ENCODE measurements at places on chromosomes 13 and 19.

GRCh38 chr13:51728275-51728673, 75.7 kb downstream of the DHRS12 start:
- no peak for DNase-seq

GRCh38 chr13:48043789-48044503, 6.4 kb downstream of the NUDT15 start:
- peak; percentile 21 for DNase-seq

GRCh38 chr19:18883526-18884304, 12.2 kb downstream of the CERS1 start:
- DNase-seq = no peak

- no peak for DNase-seq
Observed at GRCh38 chr19:10830931-10831779, 4.9 kb downstream of the TMED1 start.

DNA sequence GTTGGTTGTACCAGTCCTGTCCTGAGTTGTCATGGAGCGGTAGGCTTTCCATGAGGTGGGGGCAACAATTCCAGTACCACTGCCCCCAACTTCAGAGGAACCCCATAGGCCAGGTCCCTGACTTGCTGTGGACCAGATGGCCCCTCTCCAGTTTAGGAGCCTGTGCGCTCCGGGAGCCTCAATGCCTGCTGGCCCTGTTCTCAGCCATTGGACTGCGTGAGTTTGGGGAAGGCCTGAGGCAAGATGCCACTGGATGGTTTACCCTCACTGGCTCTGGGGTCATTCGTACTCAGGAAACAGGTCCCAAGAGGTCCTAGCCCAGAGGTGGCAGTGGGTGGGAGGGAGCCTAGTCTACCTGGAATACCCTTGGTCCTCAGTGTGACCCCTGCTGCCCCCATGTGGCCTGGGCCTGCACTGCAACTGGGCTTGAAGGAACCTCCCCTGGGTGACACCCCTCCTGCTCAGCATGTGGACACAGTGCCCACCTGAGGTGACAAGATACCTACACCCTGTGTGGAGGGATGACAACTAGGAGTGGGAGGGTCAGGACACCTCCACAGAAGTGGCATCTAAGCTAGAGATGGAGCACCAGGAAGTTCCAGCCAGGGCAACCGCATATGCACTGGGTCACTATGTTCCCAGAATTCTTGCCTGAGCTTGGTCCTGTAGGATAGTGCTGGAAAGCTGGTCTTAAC, 6.0 kb upstream of the PRR19 start:
- DNase-seq = no peak

DNA sequence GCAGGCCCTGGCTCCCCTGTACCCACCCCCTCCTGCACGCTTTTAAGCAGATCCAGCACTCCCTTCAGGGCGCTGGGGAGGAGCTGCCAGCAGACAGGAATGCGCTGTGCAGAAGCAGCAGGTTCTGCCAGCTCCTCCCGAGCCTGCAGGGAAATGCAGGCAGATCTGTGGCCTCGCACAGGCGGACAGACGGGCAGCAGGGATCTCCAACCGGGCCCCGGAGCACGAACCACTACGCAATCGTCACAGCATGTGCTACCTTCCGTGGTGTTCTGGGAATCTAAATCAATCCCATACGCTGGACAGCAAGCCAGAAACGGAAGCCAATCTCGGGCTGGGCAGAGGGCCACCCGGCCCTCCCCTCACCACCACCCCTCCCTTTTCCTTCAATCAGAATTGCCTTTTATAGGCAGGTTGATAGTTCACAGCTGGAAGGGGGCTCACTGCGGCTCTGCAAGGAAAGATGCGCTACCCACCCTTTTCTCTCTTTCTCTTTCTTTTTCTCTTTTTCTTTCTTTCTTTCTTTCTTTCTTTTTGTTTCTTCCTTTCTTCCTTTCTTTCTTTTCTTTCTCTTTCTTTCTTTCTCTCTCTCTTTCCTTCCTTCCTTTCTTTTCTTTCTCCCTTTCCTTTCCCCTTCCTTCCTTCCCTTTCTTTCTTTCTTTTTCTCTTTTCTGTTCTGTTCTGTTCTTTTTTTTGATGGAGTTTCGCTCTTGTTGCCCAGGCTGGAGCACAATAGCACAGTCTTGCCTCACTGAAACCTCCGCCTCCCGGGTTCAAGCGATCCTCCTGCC, 99.9 kb downstream of the GNG7 start:
- peak; percentile 97 for DNase-seq

DNA sequence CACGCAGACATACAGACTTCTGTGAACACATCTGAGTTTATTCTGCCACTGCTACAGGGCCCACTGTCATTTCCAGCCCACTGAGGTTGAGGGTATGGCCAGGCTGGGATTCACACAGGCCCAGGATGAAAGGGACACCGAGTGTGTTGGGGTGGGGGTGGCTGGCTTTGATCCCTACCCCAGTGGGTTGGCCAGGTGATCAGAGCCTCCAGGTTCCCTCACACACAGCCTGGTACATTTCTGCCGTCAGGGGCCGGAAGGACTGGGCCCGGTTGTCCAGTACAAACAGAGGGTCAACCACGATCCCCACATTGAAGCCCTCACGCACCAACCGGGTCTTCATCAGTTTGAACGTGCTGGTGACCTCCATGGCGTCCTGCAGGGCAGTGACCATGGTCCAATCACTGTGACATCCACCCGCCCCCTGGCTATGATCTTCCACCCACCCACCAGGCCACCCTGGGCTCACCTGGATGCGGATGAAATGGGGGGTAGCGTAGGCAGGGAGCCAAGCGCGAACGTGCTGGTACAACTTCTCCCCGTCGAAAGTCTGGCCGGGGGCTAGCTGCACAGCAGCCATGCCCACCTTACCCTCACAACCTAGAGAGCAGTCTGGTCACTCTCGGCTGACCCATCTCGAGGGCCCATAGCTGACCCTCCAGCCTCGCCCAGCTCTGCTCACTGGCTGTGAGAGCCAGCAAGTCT, 13.3 kb downstream of the SLC27A5 start:
- DNase-seq = no peak

DNA sequence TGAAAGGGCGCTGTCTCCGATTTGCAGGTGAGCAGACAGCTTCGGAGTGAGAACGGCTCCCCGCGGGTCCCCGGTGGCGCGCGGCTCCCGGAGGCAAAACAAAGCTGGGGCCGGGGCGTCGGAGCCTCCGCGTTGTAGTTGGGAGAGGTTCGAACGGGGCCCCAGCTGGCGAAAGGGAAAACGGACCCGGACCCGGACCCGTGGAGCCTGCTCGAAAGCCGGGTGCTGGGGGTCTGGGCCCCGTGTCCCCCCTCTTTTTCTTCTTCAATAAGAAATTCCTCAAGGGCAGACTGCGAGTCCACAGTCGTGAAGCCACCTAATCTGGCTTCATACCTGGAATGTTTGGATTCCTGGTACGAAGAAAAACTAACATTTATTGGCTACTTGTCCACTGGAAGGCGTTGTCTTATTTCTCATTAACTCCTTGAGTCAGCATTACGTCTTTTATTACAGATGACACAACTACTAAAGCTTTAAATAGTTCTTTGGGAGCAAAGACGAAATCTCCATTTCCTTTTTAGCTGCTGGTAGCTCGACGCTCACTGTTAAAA, 632 bp upstream of the MTIF3 start:
- DNase-seq = peak; percentile 12

DNA sequence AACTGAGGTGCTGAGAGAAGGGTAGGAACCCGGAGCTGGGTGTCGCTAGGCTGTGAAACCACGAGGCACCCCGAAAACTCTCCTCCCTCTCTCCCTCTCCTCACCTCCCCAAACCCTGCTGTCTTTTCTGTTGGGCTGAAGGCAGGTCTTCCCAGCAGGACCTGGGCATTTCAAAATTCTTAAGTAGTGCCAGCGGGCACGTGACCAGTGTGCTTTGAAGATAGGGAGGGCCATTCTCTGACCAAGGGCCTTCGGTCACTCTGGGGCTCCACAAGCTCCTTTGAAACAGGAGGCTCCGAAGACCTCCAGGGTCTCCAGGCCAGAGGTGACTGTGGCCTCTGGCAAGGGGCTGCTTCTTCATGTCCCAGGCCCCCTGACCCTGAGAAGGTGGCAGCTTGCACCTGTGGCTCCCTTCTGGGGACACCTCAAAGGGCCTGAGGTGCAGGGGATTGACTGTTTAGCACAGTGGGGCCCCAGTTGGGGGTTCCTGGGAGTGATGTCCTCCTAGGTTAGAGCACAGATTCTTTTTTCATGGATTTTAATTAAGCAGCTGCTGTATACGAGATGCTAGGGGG, 48.3 kb downstream of the DNM2 start:
- no peak for DNase-seq

- no peak for DNase-seq
Observed at GRCh38 chr13:75347925-75348324, 134.0 kb downstream of the TBC1D4 start.

DNA sequence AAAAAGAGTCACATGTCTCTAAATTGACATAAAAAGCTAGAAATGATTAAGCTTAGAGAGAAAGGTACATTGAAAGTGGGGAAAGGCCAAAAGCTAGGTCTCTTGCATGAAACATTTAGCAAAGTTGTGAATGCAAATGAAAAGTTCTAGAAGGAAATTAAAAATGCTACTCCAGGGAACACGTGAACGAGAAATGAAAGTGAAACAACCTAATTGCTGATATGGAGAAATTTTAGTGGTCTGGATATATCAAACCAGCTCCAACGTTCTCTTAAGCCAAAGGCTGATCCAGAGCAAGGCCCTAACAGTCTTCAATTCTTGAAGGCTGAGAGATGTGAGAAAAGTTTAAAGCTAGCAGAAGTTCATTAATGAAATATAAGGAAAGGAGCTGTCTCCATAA, 419.8 kb downstream of the SLITRK6 start:
- no peak for DNase-seq

DNA sequence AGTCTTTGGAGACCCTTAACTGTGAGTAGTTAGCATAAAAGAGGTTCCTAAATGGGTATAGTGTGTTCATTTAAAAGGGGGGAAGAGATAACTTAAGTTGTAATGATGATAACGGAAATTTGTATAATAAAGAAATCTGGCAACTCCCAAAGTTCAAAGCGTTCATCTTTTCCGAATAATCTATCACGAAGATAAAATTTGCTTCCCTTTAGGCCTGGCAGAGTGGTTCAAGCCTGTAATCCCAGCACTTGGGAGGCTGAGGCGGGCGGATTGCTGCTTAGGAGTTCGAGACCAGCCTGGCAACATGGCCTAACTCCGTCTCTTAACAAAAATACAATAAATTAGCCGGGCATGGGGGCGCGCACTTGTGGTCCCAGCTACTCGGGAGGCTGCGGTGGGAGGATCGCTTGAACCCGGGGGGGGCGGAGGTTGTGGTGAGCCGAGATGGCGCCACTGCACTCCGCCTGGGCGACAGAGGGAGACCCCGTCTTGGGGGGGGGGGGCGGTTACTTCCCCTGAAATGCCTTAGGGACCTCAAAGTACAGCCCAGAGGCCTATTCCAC, 934 bp downstream of the N4BP2L2 start:
- DNase-seq = no peak

DNA sequence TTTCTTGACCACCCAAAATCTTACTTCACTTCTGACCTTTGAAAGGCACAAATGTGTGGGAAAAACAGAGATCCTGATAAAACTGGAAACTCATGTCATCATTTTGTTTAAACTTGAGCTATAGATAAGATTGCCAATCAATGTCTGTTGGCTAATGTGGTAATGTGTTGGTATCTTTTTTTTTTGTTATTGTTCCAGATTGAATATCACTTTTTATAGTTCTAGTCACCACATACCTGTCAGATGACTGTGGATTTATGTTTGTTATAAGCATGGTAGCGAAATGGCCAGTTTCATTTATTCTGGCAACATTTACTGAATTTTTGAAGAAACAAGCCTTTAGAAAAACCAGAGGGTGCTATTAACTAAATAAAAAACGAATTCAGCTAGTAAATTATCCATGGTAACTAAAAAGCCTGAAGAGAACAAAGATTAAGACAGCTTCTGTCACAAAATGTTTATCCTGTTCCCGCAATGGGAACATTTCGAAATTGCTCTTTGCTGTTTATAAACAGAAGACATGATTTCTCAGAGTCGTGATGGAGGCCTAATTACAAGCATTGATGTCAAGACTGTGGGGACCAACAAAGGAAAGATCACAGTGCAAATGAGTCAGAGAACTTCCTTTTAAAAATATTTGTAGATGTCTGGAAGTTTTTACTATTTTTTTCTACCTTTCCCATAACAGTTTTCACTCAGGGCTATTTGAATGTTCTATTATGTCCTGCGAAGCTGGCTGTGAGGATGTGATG, 82.9 kb upstream of the POSTN start:
- DNase-seq = peak; percentile 79

All from BJ (cell line).